ENCODE measurements at places on chromosomes 5 and 9.

DNA sequence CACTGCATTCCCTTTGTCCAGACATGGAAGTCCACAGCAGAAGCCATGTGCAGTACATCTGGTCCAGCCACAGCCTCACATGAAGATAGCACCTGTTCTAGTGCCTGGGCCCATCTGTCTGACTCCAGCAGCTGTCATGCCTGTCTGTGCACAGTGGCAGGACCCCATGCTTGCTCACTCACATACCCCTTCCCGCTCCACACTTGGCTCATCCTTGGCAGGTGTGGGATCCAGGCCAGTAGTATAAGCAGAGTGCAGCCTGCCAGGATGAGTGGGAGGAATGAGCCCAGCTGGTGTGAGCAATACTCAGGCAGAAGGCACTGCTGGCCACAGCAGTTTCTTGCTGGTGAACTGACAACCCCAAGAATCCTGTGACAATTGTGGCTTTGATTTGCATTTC lies 168.0 kb downstream of the PRDM9 start:
- DNase-seq = no peak

DNA sequence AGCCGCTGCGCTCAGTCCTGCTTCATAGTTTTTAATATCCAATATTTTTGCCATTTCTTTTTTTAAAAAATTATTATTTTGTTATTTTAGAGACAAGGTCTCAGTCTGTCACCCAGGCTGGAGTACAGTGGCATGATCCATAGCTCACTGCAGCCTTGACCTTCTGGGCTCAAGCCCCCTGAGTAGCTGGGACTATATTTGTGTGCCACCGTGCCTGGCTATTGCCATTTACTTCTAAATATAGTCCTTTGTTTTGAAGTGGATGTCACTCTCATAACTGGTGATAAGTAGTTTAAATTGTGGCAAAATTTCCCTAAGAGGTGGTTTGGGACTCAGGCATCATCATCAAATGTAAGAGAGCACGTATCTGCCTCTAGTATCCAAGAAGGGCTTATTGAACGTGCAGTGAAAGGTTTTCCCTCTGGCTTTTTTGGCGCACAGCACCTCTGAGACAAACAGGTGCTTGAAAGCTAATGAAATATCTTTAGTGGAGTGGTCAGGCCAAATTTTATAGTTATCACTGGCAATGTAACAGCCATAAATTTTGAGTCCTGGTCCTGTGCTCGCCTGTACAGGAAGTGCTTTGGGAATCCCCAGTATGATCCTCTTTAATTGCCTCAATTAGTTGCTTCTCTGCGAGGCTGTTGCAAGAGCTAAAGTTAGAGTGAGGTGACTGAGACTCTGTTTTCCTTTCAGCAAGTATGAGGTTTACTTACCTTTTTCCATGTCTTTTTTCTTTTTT lies 14.8 kb downstream of the STXBP1 start:
- DNase-seq = no peak

DNA sequence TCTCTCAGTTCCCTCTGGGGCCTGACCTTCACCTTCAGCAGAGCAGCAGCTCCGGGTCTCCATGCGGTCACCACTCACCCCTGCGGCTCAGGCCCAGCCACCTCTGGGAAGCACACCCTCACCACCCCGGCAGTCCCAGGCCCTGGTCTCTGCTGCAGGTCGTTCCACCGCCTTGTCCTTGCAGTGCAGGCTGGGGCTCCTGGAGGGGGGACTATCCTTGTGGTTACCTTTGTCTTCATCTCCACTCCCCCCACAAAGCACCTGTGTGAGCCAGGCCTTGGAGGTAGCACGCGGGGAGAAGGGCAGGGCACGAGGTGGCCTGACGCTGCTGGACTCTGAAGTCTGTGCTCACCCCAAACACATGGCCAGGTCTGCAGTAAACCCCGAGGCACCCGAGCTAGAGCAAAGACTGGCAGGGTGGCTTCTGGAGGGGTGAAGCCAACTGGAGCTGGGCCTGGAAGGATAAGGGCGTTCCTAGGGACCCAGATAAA lies 33.2 kb upstream of the RXRA start:
- no peak for DNase-seq

DNA sequence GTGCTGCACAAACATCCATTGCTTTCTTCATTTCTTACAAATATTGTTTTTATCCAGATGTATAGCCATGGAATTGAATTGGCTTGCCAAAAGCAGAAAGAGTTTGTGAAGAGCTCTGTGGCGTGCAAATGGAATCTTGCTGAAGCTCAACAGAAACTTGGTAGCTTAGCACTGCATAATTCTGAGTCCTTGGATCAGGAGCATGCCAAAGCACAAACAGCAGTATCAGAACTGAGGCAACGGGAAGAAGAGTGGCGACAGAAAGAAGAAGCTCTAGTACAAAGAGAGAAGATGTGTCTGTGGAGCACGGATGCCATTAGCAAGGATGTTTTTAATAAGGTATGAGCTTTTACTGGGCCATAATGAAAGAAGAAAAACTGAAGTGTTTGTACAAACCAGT lies 5.5 kb downstream of the CDC37L1 start:
- DNase-seq = no peak

GRCh38 chr9:121274851-121275250 lies 6.9 kb downstream of the GSN start:
- no peak for DNase-seq

GRCh38 chr9:79731171-79731890 lies 159.6 kb downstream of the TLE4 start:
- DNase-seq = no peak

GRCh38 chr5:113692466-113692865 lies 179.0 kb downstream of the YTHDC2 start:
- DNase-seq = no peak

DNA sequence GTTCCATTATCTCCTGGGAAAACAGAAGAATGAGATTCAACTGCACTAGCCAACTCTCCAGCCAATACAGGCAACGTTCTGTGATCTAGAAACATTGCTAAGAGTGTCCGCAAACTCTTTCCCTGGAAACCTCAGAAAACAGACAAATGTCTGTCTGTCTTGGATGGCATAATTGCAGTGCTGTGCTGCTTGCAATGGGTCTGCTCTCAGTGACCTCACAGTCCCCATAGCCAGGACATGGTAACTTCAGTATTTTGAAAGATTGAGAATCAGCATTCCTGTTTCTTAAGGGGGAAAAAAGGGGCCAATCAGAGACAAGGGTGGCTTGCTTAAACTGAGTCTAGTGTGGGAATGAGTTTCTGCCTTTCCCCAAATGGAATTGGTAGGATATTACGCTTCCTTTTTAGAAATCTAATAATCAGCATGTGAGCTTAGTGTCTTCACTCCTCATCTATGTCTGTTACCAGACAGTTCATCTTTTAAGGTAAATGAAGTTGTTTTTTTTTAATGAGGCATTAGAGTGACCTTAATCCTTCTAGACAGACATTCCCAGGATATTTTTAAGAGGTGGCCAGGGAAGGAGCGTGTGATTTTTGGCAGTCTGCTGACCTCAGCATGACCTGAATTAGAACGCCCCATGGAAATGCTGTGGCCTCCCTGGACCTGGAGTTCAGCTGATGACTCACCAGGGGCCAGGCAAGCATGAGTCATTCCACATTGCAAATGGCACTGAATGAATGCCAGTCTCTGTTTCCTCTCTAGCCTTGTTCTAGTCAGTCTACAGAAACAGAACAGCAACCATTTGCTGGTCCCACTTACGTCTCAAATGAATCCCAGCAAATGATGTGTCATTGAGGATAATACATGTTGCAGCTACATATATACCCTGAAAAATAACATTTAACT lies 210.2 kb upstream of the ACTBL2 start:
- DNase-seq = no peak

GRCh38 chr5:577800-578199 lies 34.3 kb upstream of the CEP72 start:
- no peak for DNase-seq

GRCh38 chr5:142248853-142249462 lies 75.9 kb downstream of the SPRY4 start:
- DNase-seq = no peak

DNA sequence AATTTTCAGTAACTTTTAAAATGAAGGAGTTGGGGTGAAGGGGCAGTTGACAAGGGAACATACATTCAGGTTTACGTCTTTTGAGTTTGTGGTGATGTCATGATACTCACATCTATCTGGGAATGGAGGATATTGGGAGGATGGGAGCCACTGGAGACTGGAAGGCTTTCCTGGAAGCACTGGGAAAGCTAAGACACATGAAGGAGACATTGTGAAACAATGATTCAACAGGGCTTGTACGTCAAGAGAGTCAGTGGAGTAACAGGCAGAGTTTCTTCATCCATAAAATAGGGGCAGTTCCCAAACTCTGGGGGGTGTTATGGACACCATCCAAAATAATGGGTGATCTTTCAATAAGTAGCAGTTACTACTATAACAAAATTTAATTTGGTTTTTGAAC lies 572.8 kb downstream of the CCDC171 start:
- DNase-seq = no peak

GRCh38 chr5:168552146-168552545 lies 23.0 kb downstream of the FBLL1 start:
- no peak for DNase-seq

GRCh38 chr5:133735346-133735745 lies 123.0 kb upstream of the FSTL4 start:
- no peak for DNase-seq

DNA sequence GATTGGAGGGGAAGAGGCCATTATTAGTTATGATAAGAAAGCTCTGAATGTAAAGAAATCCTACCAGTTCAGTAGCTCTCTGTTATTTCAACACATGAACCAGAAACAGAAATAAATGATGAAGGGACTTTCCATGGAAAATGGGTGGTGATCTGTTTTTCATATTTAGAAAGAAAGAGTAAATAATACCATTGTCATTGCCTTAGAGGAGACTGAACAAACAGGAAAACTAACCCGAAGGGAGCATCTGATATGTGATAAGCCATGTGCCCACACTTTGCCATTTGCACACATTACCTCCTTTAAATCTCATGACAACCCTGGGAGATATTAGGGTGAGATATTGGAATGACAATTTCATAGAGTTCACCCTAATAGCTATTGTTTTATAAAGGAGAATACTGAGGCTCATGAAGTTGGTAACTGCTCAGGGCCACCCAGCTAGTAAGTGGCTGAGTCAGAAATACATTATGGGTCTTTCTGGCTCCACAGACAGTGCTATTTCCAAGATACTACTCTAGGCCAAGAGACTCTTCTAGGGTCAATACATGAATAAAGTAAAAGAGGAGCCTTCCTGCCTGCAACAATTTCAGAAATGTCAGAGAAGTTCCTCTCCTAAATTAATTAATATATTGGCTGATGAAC lies 111.0 kb upstream of the SLIT3 start:
- no peak for DNase-seq

DNA sequence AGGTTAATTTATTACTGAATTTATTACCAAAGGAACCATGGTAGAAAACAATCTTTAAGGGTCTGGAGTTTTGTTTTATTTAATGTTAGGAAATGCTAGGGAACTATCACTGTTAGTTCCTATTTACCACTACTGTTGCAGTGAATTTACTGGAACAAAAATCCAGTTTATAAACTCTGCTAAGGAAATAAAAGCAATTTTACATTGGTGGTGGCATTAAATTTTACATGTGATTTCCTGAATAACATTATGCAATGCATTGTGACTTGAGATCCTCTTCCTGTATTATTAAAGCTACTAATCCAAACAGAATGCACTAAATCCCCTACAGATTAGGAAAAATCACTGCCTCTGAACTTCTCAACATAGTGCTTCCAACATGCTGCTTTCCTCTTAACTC lies 599.5 kb upstream of the PTGER4 start:
- DNase-seq = no peak

DNA sequence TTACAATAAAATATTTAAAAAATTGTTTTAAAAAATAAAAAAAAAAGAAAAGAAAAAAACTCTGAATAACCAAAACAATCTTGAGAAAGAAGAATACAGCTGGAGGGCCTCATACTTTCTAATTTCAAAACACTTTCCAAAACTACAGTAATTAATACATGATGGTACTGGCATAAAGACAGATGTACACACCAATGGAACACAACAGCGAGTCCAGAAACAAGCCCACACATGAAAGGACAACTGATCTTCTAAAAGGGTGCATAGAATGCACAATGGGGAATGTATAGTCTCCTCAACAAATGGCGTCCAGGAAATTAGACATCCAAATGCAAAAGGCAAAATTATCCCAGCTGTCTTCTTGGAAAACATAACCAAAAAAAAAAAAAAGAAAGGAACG lies 99.6 kb downstream of the LURAP1L start:
- DNase-seq = no peak

GRCh38 chr9:96317335-96317980 lies 15.5 kb upstream of the HSD17B3 start:
- DNase-seq = peak; percentile 39

GRCh38 chr5:126682856-126683255 lies 82.1 kb downstream of the PHAX start:
- DNase-seq = no peak

GRCh38 chr9:125484350-125485282 lies 222.4 kb downstream of the MAPKAP1 start:
- no peak for DNase-seq

DNA sequence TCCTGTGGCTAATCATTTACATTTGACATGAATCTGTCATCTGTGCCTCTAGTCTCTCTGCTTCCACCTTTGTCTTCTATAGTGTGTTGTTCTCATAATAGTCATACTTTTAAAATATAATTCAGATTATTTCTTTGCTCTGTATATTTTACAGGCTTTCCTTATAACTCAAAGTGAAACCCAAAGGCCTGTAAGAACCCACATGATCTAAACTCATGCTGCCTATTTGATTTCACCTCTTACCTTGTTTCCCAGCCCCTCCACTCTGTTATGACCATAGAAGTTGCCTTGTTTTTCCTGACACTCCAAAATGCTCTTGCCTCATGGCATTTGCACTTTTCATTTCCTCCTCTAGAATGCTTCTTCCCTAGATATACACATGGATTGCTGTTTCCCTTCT lies 74.2 kb downstream of the COMMD10 start:
- DNase-seq = no peak

DNA sequence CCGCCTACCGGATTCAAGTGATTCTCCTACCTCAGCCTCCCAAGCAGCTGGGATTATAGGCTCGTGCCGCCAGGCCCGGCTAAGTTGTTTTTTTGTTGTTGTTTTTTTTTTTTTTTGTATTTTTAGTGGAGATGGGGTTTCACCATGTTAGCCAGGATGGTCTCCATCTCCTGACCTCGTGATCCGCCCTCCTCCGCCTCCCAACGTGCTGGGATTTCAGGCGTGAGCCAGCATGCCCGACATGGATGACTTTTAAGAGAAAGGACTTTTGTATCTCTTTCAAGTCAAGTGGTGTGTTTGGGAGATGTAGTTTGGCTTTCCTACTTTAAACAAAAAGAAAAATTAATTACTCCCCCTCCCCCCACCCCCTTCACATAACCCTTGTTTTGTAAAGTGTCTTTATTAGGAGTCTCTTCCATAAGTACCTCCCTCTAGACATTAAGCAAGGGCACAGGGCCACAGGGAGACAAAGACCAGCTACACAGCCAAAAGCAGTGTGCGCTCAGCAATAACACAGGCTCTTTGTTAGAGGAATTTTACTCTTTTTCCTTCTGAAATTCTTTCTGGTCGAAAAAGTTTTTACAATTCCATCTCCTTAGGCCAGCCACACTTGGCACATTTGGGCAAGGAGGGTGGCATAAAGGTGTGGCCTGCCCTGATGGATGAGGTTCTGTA lies 31.2 kb downstream of the JAKMIP2 start:
- no peak for DNase-seq
